ENCODE measurements at places on chromosomes 4 and X. TPM values are rescaled to one million over a fixed set of nuclear protein-coding genes. Genes with fewer than 3 reads are reported as not detected.

The TLR10 gene
- not detected for total RNA-seq

The IL2 gene
- not detected for total RNA-seq

The C4orf36 gene
- not detected for total RNA-seq

The MAGEA2 gene
- not detected for total RNA-seq

The SULT1B1 gene
- 0.08 TPM for total RNA-seq

The DDX60 gene
- 16.2 TPM for total RNA-seq

The VCX gene
- not detected for total RNA-seq

GRCh38 chr4:163959932-163960331 lies 465.4 kb downstream of the TMA16 start:
- no peak for DNase-seq

DNA sequence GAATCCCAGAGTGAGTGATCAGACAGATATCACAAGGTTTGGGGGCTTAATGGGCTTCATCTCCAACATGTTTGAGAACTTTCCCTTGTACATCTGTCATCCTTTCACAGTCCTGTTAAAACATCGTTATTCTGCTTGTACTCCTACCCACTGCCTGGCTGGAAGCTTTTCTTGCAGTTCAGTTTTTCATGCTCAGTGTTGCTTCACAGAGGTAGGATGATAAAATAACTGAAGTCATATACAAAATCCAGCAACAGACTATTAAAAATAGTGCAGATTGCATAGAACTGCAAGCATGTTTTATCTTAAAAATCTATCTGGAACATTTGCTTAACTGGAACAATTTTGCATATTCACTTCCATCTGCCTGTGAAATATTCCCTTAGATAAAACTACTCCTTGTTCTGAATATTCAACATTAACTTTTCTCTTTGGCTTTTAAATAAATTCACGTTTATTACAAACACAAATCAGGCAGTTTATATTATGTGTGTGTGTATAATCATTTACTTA lies 579.6 kb upstream of the IGFBP7 start:
- no peak for DNase-seq

DNA sequence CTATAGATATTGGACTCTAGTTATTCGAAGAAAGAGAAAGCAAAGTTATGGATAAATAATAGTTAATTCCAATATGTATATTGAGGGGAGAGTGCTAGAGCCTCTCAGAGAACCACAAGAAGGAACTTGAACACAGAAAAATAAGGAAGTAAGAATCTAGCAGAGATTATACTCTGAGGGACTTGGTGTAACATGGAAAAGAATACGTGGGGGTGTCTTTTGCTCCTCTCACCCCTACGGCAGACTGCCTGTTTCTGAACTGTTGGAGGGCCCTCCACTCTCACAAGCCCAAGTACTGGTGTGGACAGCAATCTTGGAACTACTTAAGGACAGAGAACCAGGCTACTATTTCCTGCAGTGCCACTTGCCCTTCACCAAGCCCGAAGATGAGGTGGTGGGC lies 1174.4 kb upstream of the PCDH10 start:
- DNase-seq: no peak

DNA sequence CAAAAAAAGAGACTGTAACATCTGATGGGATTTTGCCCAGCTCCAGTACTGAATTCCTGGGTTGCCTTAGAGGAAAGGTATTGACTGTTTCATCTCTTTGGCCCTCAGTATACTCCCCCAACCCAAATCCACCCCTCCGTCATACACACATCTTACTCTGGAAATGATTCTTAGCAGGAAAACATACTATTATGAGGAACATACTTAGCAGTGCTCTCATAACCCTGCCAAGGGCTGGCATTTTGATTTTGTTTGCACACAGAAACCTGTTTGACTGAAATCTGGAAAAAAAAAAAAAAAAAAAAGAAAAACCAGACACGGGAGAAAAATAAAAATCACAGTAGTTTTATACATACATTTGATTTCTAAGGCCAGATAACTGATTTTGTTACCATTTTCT lies 19.4 kb upstream of the AR start:
- DNase-seq: no peak

- DNase-seq: no peak
These were observed 38.4 kb upstream of the ZNF518B start for GRCh38 chr4:10495651-10496050.

GRCh38 chr4:56773346-56773745 lies 48.2 kb downstream of the SPINK2 start:
- no peak for DNase-seq

- no peak for DNase-seq
These were observed 14.9 kb downstream of the IGFBP7 start for GRCh38 chr4:57095245-57095644.

- DNase-seq: no peak
These were observed 39.5 kb downstream of the USP38 start for GRCh38 chr4:143224255-143224654.

GRCh38 chr4:81919223-81919622 lies 447.5 kb upstream of the RASGEF1B start:
- no peak for DNase-seq

DNA sequence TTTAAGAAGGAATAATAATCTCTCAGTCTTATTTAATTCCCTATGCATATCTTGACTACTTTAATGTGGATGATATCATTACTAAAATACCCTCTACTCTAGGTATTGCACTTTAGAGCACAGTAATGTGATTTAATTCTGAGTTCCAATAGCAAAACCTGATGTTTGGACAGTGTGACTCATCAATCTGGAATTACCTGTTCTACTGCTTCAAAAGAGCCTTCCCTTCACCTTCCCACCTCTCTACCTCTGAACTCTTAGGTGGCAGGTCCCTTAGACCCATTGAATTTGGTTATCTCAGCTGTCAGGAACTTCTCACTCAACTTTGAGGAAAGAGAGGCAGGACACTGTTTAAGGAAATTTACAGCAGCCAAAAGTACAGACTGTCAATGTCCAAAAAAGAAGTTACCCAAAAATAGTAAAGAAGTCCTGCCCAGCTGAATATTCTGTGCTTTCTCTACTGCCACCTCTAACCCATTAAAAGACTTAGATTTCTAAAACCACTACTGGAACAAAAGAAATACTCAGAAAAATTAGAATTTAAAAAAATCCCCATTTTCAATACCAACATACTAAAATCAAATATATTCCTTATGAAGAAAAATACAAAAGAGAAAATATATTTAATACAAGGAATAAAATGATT lies 123.1 kb upstream of the GPM6A start:
- no peak for DNase-seq

DNA sequence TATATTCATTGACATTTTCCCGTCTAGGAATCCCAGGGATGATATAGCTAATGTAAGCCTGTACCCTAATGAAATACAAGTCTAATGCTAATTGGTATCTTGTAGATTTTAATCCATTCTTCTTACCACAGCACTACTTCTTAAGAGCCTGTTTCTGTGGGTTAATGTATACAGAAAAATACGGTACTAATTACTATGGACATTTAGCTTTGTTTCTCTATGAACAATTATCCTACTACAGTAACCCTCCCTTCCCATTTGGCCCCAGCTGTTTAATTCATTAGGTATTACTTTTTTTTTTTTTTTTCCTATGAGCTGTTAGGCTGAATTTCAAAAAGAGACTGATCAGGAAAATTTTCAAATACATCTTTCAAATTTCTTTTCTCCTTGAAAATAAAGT lies 245.1 kb upstream of the SLC7A11 start:
- DNase-seq: no peak

GRCh38 chrX:134161162-134161561 lies 75.8 kb upstream of the CCDC160 start:
- no peak for DNase-seq

DNA sequence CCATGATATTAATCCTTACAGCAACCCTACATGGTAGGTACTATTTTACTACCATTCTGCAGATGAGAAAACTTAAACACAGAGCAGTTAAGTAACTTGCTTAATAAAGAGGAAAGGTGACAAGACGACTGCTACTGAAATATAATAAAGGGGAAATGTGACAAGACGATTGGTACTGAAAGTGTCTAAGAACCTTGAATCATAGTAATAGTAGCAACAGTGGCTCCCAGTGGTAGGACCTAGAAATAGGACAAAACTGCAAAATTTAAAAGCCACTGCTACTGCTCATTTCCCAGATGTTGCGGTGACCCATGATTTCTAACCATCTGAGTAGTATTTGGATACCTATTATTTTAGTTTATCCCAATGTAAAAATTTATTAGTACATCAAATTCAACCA lies 89.5 kb downstream of the TASL start:
- no peak for DNase-seq

- DNase-seq: peak; percentile 74
These were observed at the start of gene TMEM131L for GRCh38 chr4:153466081-153466948. TMEM131L (plus strand) TSS chr4:153466360; CDS start chr4:153466398, 38 bp downstream.

- no peak for DNase-seq
These were observed 50.9 kb downstream of the NFKB1 start for GRCh38 chr4:102551958-102552565.

GRCh38 chr4:140094438-140095420 lies 59.3 kb downstream of the MAML3 start:
- DNase-seq: peak; percentile 85

- DNase-seq: no peak
These were observed 209.5 kb upstream of the SPOCK3 start for GRCh38 chr4:167443841-167444240.
